Activated CD4-positive, alpha-beta memory T cell treated with anti-CD3 and anti-CD28 coated beads, Interleukin-2, amount 10 ng/mL, durations not matched to agents 7 days and 5 days (primary cell): ENCODE measurements at places on chromosomes 7 and 10.

DNA sequence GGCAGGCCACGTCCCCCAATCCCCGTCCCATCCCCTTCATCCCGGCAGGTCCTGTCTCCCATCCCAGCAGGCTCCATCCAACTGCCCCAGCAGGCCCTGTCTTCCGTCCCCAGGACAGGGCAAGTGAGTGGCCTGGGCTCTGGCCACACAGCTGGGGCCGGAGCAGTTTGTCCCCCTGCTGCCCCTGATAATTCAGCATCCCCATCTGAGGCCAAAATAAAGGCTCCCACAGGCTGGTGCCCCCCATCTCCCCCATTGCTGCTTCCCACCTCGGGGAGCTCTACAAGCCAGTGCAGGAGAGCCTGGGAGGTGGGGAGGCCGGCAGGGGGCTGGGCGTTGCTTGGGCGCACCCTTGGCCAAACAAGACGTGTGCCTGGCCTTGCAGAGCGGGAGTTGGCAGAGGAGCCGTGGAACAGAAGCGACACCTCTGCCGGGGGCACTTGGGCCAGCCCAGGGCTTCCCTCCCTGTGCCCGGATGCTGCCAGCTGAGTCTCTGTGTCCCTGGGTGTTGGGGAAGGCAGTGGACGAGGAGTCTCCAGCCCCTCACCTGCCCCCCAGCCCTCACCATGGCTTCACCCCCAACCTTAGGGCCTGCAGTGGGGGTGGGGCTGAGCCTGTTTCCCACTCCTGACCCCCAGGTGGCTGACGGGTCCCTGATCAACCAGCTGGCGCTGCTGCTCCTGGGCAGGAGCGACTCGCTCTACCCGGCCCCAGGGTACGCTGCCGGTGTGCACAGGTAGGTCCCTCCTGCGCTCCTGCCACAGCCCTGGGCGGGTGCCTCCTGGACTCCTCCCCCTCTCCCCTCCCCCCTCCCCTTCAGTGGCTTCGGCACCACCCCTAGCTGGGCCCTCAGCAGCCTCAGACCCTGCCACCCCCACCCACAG lies 14.0 kb downstream of the AP5Z1 start:
- DNase-seq = no peak

- DNase-seq = no peak
These were observed 265.9 kb upstream of the ZMIZ1 start for GRCh38 chr10:78802866-78803265.

- DNase-seq = no peak
These were observed 113.3 kb upstream of the BMPER start for GRCh38 chr7:33792041-33792440.

DNA sequence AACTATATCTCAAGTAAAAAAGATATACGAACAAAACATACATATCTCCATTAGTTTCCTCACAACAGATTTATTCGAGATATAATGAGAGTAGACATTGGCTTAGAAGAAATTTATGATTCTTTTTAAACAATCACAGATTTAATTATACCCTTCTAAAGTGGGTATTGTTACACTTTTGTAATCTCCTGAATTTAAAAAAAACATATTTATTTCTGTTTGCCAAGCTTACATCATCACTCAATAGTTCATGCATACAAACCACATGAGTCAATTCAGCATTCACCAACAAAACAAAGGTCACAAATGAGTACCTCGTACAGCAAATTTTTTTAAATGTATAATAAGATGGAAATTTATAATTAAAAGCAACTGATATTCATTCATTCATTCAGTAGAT lies 17.6 kb downstream of the LRRN3 start:
- DNase-seq = no peak

- no peak for DNase-seq
These were observed 1.8 kb downstream of the IGFBP3 start for GRCh38 chr7:45919231-45919784.

DNA sequence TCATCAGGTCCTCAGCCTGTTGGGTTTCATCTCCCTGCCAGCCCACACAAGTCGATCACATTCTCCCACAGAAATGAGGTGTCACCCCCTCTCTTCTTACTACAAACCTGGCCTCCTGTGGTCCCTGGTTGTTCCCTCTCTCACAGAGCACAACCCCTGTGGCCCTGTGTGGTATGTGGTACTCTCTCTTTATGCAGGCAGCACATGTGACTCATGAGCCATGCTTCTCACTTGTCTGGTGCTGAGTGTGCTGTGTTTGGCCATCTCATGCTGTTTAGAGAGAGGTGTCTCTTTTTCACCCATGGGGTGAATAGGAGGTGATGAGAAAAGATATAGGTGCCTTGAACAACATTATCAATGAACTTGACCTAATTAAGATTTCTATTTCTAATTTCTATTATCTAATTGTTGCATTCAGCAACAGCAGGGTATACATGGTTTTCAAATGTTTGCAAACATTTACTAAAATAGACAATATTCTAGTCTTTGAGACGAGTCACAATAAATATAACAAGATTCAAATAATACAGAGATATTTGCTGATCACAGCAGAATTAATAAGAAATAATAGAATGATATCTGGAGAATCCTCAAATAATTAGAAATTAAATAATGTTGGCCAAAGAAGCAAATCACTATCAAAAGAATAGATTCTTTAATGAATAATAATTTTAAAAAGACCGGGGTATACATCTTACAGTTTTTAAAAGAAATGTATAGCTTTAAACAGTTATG lies 633.8 kb upstream of the IGFBP3 start:
- no peak for DNase-seq

GRCh38 chr10:93707623-93708022 lies 5.2 kb upstream of the FRA10AC1 start:
- DNase-seq = no peak

DNA sequence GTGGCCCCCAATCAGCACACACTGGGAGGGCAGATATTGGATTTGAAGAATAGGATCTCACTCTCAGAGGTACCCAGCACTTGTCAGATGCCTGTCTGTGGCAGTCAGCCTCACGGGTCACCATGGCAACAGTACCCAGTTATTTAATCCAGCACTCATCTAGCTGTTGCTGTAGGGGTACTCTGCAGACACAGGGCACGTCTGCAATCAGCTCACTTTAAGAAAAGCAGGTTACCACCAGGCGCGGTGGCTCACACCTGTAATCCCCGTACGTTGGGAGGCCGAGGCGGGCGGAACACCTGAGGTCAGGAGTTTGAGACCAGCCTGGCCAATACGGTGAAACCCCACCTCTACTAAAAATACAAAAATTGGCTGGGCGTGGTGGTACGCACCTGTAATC lies 11.9 kb downstream of the SFXN4 start:
- no peak for DNase-seq

DNA sequence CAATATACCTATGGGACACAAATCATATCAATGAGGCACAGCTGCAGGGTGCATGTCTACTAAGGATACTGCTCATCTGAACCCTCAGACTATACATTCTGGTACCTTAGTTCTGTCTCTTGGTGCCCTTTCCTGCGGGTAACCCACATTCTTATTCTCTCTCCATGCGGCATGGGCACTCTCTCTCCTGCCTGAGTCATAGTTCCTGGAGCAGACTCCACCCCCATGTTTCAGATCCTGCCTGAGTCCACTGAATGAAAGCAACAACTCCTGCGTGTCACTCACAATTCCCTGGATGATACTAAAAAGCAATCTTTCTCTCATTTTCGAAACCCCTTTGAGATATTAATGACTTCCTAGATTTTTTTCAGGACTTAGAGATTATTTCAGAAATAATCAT lies 653.1 kb upstream of the C7orf33 start:
- no peak for DNase-seq

DNA sequence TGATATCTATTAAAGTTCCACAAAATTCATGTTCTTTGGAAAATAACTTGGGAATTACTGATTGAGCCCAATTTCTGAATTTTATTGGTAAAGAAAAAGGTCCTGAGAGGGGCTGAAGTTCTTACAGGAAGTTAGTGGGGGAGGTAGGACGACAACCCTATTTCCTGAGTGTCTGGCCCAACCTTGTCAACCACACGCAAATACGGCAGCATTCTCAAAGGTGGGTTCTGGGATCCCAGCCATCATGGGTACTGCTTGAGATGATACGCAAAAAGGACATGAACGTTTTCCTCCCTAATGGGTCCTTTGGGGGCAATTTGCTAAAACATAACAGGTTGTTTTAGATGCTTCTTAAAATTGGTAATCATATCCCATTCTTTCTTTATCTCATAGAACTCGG lies 2.7 kb upstream of the PDCD4 start:
- DNase-seq = no peak

GRCh38 chr7:151705636-151706276 lies 171.2 kb downstream of the PRKAG2 start:
- DNase-seq = no peak
